ENCODE measurements at places on chromosomes 5 and 9.

- no peak for DNase-seq
Measured at GRCh38 chr5:175867587-175868347, 3.6 kb upstream of the CPLX2 start.

DNA sequence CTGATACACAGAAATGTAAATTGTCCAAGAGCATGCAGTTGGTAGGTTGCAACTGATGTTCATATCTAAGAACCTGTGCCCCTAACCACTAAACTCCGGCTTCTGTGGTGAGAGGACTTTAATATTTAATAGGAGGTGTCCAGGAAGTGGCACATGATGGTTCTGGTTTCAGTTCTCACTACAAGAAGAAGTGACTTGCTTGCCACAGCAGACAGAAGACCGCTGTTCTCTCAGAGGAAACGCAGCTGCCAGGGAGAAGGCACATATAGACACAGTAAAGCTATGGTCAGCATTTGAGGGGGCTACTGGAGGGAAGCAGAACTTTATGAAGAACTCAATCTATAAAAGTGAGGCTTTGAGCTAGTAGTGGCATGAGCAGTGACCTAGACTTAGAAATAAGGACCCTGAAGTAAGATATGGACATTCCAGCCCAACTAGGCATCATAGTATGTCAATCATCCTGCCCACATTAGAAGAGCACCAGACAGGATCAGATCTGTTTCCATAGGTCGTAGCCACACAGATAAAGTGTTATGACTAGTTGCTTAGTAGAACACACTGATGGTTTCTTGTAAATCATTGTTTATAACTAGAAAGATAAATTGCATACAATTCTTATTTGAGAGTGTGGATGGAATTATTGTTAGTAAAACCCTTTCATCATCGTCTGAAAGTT, 36.4 kb upstream of the DAB2 start:
- no peak for DNase-seq

- DNase-seq: no peak
Measured at GRCh38 chr9:89452561-89452960, 45.4 kb downstream of the SEMA4D start.

- no peak for DNase-seq
Measured at GRCh38 chr9:120757026-120757913, 35.9 kb downstream of the FBXW2 start.

DNA sequence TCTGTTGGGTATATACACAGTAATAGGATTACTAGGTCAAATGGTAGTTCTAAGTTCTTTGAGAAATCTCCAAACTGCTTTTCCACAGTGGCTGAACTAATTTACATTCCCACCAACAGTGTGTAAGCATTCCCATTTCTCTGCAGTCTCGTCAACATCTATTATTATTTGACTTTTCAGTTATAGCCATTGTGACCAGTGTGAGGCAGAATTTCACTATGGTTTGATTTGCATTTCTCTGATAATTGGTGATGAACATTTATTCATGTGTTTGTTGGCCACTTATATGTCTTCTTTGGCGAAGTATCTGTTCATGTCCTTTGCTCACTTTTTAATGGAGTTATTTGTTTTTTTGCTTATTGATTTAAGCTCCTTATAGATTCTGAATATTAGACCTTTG, 596.2 kb upstream of the DAB2 start:
- DNase-seq: no peak

- peak; percentile 60 for DNase-seq
Measured at GRCh38 chr5:171542525-171543140, 123.2 kb downstream of the FGF18 start.

GRCh38 chr5:61277190-61277589, 54.9 kb upstream of the ZSWIM6 start:
- DNase-seq: no peak

All from left forelimb (tissue), 1 donor.